ENCODE measurements at places on chromosomes 3 and 15. TPM values are rescaled to one million over a fixed set of nuclear protein-coding genes. Genes with fewer than 3 reads are reported as not detected.

DNA sequence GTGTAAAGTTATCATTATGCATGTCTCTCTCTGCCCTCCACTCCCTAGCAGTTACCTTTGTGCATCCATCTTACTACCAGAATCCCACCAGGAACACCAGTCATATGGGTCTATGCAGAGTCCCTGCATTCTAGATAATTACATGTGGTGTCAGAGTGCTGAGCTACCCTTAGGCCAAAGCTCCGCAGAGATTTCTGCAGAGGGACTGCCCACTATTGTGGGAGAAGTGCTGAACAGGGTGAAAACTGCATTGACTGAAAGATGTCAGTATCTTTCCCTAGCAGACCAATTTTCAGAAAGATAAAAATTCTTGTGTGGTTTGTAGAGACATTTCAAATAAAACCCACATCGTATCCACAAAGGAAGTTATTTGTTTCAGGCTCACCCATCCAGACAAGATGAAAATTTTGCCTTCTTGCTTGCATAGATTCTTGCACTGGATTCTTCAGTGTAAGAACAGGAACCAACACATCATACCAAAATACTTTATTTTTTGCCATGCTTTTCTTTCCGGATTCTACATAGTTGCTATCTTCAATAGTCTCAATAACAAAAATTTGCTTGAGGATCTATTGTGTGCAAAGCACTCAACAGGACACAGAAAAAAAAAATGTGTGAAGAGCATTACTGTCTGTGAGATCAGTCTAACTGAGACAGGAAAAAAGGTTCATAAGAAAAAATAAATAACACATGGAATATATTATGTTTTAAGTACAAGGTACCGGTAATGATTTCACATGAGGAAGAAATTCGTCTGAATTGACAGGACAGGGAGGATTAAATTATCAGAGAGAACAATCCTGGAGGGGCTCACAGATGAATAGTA lies 32.0 kb upstream of the CCDC80 start:
- no peak for DNase-seq

DNA sequence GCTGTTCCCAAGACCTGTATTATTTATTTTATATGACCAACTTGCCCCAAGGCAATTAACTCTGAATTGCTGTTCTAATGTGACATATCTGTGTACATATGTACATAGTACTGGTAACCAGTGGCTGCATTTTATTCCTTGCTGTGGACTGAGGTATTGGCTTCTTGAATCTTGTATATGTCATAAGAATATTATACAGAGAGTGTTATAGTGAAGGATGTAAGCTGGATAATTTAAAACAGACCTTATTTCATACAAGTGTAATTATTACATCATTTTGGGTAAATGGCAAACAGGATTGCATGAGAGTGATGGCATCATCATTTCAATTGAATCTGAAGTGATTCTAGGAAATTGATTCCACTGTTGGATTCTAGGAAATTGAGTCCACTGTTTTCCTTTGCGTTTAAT lies 32.9 kb downstream of the B3GALNT1 start:
- DNase-seq = no peak

DNA sequence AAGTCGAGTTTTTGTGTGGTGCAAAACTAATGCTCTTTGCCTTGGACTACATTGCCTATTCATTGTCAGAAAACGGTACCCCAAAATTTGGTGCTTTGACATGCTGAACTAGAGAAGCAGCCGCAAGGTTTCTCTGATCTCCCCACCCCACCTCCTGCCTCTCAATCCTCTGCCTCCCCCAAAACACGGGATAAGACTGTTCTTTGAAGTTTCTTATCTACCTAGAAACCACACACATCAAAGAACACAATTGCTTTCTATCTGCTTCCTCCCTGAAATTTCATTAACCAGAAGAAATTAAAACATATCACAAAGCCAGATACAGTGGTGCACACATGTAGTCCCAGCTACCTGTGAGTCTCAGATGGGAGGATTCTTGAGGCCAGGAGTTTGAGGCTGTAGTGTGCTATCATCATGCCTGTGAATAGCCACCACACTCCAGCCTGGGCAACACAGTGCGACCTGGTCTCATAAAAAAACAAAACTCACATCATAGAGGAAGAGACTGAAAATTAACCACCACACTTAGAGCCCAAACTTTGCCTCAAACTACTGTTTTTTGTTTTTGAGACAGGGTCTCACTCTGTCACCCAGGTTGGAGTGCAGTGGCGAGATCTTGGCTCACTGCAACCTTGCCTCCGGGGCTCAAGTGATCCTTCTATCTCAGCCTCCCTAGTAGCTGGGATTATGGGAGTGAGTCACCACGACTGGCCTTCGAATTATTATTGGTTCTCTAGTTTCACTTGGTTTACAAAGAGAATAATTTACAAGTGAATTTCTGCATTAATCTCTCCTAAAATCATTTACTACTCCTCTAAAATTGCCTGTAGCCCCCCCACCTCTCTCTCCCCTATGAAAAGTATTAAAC lies 2.7 kb upstream of the PCNP start:
- DNase-seq = peak; percentile 10

DNA sequence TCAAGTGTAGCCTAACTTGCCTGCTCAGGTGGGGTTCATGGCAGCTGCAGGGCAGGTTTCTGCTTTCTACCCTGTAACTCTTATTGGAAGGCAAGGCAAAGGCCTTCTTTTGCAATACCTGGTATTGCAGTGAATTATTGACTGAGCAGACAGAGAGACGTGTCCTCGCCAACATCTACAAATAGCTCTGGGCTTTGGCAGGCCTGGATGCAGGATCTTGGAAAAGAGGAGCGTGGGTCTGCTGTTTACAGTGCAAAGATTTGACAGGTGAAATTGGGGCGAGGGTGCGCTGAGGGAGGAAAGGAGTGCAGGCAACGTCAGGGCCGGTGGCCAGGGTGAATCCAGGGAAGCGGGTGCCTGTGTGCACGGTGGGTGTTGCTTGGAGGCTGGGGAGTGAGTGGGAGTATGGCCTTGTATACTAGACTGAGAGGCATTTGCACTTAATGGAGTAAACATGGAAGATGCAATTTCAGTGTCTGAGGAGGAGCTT lies 44.5 kb downstream of the ST6GAL1 start:
- no peak for DNase-seq

GRCh38 chr3:13764161-13764560 lies 115.7 kb downstream of the WNT7A start:
- no peak for DNase-seq

GRCh38 chr3:103712320-103713008 lies 1277.6 kb downstream of the ZPLD1 start:
- DNase-seq = no peak

DNA sequence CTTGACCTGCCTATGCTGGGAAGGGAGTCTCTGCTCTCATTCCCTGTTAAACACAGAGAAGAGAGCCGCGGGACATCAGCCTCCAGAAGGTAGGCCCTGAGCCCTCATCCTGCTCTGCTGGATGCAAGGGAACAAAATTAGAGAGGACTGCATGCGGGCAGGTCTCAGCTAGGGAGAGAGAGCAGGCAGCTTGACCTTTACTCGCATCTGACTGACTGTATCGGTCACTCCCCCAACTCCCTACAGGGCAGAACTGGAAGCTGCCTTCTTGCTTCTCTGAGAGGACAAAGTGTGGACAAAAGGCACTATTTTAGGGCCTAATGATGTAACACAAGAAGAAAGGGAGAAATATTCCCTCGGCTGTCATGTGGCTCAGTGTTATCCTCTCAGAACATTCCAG lies 38.7 kb upstream of the ATOSA start:
- no peak for DNase-seq

DNA sequence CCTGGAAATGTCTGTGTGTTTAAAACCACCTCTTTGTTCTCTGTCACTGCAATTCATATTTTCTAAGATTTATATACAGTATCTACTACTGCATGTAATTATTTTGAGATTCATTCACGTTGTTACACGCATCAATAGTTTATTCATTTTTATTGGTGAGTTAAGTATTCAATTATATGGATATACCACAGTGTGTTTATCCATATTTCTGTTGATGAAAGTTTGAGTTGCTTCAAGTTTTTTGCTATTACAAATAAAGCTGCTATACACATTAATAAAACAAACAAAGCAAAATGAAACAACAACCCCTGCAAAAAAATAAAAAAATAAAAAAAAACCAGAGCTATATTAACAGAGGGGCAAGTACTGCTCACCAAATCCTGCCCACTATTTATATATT lies 122.3 kb downstream of the NR2E3 start:
- no peak for DNase-seq

GRCh38 chr15:51218299-51218938 lies 120.0 kb downstream of the CYP19A1 start:
- no peak for DNase-seq

- DNase-seq = no peak
Measured at GRCh38 chr3:44222337-44222736, 19.3 kb upstream of the TOPAZ1 start.

DNA sequence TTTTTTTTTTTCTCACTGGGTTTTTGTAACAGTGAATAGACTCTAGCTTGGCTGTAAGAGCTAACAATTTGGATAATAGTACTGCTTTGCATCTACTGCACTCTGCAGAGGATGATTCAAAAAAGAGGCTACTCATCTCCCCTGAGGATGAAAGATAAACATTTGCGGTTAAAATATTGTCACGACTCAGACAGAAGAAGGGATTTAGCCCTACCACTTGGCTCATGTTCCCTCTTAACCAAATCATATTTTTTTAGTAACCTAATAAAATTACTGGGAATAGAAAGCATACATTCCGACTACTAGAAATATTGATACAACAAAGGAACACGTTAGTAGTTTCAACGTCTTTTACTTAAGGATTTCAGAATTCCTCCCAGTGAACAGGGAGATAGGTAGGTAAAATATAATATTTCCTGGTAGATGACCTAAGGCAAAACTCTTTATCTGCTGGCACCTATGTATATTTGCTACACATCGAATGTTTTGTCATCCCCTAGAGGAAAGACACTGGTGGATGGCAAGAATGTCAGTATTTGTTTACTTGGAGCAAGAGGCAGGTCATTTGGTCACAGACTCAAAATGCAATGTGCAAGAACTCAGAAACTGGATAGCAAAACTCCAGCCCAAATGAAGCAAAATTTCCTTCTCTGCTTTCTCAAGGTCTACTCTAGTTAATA lies 110.8 kb downstream of the GREM1 start:
- DNase-seq = peak; percentile 95

DNA sequence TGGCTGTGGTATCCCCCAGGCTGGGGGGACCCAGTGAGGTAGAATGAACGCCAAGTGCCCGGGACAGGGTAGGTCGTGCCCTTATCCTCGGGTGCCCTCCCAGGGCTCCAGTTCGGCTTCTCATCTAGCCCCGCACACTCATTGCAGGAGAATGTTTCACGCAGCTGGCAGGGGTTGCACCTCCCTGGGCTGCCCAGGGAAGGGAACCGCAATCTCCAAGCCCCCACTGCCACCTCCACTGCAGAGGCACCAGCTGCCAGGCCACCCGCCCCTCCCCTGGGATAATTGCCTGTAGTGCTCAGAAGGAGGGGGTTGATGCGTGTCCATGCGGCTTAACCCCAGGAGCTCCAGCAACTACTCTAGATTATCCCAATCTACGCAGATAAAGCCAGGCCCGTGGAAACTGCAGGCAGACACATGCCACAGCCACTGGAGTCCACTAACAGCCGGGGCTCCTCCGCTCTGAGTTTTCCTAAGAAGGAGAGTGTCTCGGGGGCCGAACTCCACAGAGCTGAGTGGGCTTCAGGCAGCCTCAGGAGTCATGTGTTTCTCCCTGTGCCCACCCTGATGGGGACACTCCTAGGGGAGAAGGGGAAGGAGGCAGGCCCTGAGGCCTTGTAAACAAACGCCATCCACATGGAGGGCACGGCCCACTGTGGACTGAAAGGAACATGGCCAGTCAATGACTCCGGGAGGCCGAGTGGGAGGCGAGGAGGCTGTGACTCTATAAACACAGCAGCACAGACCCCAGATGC lies 137.2 kb upstream of the IQSEC1 start:
- DNase-seq = no peak

DNA sequence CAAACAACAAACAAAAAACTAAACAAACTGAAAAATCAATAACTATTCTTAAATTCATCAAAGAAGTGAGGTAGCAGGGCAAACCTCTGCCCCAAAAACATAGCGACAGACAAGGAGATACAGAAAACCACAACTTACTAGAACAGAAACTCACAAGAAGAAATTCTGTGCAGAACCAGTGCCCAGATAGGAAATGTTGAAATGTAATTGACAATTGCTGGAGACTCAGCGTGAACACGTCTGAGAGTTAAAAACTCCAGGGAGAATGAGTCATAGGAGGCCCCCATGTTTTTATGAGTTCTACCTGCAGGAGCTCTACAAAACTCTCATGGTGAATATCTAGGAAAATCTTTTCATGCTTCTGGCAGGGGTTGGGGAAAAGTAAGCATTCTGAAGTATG lies 95.5 kb upstream of the SETMAR start:
- no peak for DNase-seq

GRCh38 chr15:96535148-96535547 lies 204.6 kb downstream of the NR2F2 start:
- DNase-seq = no peak

- no peak for DNase-seq
Measured at GRCh38 chr3:80213086-80213485, 445.3 kb upstream of the ROBO1 start.

DNA sequence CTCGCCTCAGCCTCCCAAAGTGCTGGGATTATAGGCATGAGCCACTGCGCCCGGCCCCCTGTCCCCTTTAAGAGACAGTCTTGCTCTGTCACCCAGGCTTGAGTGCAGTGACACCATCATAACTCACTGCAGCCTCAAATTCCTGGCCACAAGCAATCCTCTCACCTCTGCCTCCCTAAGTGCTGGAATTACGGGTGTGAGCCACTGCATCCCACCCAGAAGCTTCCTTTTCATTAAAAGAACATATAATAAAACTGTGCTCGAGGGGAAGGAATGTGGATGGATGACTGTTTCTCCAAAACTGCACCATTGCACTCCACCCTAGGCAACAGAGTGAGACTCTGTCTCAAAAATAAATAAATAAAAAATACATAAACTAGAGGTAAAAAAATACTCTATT lies 70.1 kb downstream of the NCEH1 start:
- DNase-seq = no peak

DNA sequence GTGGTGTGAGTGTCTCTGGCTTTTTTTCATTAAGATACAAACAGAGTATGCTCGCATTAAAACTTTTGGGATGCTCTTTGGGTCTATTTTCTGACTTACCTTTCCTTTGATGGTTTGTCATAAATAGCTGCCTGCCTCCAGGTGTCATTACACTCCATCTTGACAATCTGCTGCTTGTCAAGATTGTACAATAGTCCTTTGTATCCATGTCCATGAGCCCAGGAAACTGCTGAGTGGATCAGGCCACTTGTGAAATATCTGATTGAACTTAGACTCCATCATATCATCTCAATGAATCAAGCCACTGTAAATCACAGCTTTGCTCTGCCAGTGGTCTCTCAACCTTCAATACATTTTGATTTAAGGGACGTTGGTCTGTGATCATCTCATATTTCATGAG lies 135.2 kb downstream of the ECT2 start:
- no peak for DNase-seq

- DNase-seq = no peak
Measured at GRCh38 chr3:125147491-125147820, 65.1 kb downstream of the SLC12A8 start.

The SAMMSON gene
- not detected for polyA plus RNA-seq

The GNAT1 gene
- polyA plus RNA-seq = not detected

The DNAJC13 gene
- 17.1 TPM for polyA plus RNA-seq

The RAB6B gene
- polyA plus RNA-seq = 0.67 TPM

The KBTBD8 gene
- polyA plus RNA-seq = 0.26 TPM

The PRR20G gene
- polyA plus RNA-seq = not detected

The GPR15 gene
- polyA plus RNA-seq = not detected

The ACKR2 gene
- polyA plus RNA-seq = 0.32 TPM

The TEX55 gene
- not detected for polyA plus RNA-seq
